ENCODE measurements at places on chromosomes 2 and 18. TPM values are rescaled to one million over a fixed set of nuclear protein-coding genes. Genes with fewer than 3 reads are reported as not detected.

Gene TAF4B
- 2.2 TPM for polyA plus RNA-seq

Gene IL1R2
- polyA plus RNA-seq, result 4.7 TPM

Gene TTL
- polyA plus RNA-seq, result 19.0 TPM

Gene RNF152
- 0.08 TPM for polyA plus RNA-seq

Gene LMAN1
- 127 TPM for polyA plus RNA-seq

Gene TGFA
- polyA plus RNA-seq, result 6.7 TPM

Gene MAP3K19
- polyA plus RNA-seq, result not detected

Gene DSG1
- polyA plus RNA-seq, result 0.04 TPM

Gene APOB
- 1,569 TPM for polyA plus RNA-seq

Gene KIF1A
- polyA plus RNA-seq, result 0.01 TPM

Gene DNAJC5G
- polyA plus RNA-seq, result 0.07 TPM

Gene PARD3B
- 0.71 TPM for polyA plus RNA-seq

Gene CPS1
- 17.6 TPM for polyA plus RNA-seq

Gene MAL
- polyA plus RNA-seq, result not detected

Gene CROCC2
- not detected for polyA plus RNA-seq

Gene CCDC74A
- polyA plus RNA-seq, result 0.17 TPM

Gene DUSP19
- polyA plus RNA-seq, result 0.97 TPM

Gene FLACC1
- 0.51 TPM for polyA plus RNA-seq

Gene LRRFIP1
- polyA plus RNA-seq, result 40.5 TPM

Gene ALPI
- polyA plus RNA-seq, result 0.03 TPM

Gene EPB41L5
- polyA plus RNA-seq, result 40.5 TPM

Gene CCDC68
- 10.9 TPM for polyA plus RNA-seq

Gene ALLC
- 0.04 TPM for polyA plus RNA-seq

Gene ANKRD30BL
- not detected for polyA plus RNA-seq

Gene ASPRV1
- polyA plus RNA-seq, result 0.52 TPM

Gene VWA3B
- polyA plus RNA-seq, result not detected
